Neural progenitor cell (in vitro differentiated cells): ENCODE measurements at places on chromosomes 2 and 18.

GRCh38 chr2:46309052-46309953 lies 12.1 kb downstream of the EPAS1 start:
- no peak for DNase-seq

GRCh38 chr2:51628917-51629316 lies 597.0 kb upstream of the NRXN1 start:
- DNase-seq, result no peak

DNA sequence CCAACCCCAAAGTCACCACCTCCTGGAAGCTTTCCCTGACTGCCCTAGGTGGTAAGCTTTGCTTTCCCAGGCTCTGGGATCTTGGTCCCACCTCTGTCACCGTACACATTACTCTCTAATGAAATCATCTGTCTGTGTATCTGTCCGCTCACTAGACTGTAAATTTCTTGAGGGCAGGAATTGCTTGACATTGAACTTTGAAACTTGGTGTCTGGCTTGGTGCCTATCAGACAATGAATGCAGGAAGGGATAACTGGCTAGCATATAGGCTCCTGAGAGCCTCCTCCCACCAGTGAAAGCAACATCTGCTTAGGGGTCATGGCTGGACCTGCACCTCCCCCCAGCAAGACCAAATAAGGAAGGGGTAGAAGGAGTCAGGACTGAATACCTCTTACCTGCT lies 155.7 kb downstream of the TNS1 start:
- DNase-seq, result no peak

DNA sequence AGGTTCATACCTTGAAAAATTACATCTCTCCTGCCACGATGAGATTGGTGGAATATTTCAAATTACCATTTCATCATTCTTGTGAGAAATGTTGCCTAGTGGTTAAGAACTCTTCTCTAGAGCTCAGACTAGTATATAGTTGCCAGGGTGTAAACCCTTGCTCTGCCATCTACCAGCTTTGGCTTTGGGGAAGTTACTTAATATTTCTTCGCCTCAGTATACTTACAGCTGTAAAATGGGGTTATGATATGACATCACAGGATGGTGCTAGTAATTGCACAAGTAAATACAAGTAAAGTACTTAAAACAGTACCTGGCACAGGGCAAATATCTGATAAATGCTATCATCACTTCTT lies 1.5 kb downstream of the SPOPL start:
- no peak for DNase-seq

DNA sequence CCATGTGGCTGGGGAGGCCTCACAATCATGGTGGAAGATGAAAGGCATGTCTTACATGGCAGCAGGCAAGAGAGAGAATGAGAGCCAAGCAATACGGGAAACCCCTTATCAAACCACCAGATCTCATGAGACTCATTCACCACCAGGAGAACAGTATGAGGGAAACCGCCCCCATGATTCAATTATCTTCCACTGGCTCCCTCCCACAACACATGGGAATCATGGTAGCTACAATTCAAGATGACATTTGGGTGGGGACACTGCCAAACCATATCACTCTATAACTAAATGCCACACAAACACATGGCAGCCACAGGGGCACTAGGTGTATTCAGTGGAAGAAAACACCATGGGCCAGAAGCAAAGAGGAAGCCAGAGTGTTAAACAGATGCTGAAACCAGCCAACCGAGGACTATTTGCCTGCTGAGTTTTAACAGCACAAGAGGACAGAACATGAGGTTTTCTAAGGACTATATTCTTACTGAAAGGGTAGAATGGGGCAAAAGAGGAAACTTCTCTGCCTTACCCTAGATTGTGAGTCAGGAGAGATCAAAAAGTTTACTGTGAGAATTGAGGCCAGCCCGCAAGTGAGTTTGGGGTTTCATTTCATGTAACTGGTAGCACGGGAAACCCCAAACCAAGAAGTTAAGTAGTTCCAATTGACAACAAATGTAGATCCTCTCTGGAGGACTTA lies 49.2 kb downstream of the SIGLEC15 start:
- no peak for DNase-seq

GRCh38 chr18:11548916-11549551 lies 60.4 kb upstream of the SLC35G4 start:
- DNase-seq, result no peak

DNA sequence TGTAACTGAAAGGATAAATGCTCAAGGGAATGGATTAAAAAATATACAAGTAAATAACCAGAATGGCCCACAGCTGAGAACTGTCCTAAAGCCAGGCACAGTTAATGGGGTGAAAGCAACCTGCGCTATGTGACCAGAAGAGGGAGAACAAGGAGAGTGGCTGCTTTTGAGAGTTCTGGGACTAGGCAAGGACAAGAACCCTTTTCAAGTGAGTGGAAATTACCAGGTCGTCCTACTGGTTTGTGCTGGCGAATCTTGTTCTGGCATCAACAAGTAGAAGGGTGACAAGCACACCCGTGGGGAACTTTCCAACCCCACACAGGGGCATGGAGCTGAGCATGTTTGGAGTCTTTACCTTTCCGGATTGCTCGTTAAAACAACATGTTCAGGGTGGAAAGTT lies 82.8 kb downstream of the TMEM17 start:
- peak; percentile 31 for DNase-seq

- DNase-seq, result peak; percentile 47
Measured at GRCh38 chr2:207143215-207144172, 22.3 kb downstream of the KLF7 start.

DNA sequence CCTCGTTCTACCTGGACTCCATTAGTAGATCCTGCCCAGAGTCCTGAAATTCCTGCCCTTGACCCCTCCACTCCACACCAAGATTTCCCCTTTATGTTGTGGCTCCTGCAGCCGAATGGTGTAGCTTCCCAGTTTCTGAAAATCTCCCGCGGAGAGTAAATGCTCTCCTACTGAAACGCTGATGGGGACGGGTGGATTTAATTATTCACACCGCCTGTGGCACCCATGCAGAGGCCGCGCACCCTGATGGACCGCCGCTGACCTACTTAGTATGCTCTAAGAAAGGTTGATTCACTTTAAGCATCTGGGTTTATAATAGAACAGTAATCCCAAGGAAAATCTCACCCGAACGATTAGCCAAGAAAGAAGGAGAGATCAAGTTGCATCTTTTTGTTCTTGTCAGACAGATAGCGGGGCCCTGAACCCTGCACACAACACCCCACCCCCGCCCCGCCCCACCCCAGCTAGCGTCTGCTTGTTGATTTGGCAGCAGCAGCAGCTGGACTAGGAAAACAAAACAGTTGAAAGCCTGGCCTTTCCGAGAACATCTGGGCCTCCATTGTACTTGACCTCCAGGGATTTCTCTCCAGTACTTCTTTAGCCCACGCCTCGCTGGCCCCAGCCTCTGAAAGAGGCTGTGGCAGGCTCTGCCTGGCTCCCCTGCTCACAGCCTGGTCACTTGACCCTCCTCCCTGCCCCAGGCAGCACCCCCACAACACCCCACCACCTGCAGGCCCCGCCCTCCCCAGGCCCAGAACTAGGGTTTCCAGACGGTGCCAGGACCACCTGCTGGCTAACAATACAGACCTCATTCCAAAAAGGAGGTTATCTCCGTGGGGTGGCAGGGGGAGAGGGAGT lies 53.6 kb downstream of the DPYSL5 start:
- DNase-seq, result peak; percentile 58

DNA sequence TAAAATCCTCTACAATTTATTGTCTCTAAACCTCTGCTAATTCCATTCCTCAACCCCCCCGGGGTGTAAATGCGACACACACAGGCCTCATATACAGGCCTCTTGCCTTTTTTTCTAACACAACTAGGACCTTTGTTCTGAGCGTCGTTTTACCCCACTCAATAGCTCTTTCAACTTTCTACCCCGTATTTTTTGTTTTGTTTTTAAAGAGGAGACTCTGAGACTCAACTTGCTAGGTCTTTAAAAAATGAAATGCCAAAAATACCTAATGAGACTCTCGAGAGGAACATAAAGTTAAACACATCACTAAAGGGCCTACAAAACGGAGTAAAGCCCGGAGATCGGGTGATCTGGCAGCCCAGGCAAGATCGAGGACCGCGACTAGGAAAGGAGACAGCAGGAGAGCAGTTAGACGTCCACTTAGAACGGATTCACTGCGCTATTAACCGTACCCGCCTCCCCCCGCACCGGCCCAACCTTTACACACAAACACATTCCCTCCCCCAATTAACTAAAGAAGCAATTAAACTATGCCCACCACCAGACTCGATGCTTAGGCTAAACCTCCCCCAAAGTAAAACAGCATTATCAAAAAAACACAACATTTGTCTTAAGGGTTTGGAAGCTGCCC lies 1.7 kb downstream of the TRIP12 start:
- DNase-seq, result peak; percentile 48

- DNase-seq, result no peak
Measured at GRCh38 chr18:8754995-8755960, 49.9 kb downstream of the MTCL1 start.

GRCh38 chr18:25278394-25278793 lies 73.6 kb downstream of the ZNF521 start:
- no peak for DNase-seq

DNA sequence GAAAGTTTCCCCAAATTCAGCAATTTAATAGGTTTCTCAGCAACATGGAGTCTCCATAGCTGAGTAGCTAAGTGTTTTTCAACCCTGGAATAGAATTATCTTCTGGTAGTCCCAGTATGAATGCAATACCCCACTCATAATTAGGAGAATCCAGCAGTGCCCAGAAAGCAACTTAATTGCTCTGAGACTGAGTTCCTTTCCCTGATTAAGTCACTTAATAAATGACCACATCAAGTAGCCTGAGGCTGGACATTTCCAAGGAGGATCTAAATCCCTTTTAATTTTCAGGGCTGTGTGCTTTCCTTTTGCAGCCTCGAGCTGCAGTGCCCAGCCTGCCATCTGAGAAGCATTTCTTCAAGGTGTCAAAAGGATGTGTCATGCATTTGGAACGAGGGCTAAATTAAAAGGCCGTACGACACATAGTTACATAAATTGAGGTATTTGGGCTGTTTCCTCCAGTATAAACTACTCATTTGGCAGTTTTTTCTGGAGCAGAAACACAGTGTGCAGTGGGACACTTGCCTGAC lies 17.7 kb upstream of the SIX2 start:
- DNase-seq, result no peak

GRCh38 chr18:62522504-62523254 lies at the start of gene ZCCHC2:
TSS of gene ZCCHC2 (plus strand) at chr18:62523025. CDS start at chr18:62523425, 400 bp downstream.
- peak; percentile 98 for DNase-seq

DNA sequence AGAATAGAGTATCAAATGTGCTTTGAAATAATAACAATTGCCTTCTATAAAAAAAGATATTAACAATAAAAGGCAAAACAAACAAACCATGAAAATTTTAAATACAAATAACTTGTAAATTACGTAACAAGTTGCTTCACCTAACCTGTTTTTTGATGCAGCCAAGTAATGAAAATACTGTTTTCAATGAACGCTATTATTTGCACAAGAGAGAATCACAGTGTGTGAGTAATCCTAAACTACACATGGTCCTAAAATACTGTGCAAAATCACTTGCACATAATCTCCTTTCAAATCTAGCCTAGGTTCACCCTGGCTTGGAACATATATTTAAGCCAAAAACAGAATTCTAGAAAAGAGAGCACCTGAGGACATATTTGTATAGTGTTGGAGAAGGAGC lies 98.9 kb downstream of the CCDC148 start:
- no peak for DNase-seq

DNA sequence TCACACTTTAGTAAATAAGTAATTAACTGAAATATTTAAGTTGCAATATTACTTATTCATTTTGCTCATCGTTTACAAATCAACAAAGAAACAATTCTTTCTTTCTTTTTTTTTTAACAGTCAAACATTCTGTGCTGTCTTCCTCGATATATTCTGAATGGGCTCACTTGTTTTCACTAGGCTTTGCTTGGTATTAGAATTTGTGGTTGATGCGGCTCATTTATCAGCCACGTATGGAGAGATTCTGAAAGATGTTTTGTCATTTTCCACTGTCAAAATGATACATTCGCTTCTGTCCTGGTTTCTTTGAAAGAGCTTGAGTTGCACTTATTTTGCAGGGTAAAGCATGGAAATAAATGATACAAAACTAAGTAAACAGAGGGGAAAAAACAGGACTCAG lies 323.7 kb downstream of the LRRTM1 start:
- DNase-seq, result no peak

- DNase-seq, result no peak
Measured at GRCh38 chr2:231884438-231885140, 41.6 kb downstream of the NPPC start.
